ENCODE measurements at places on chromosomes 5 and 9.

GRCh38 chr9:18778846-18779245, 254.2 kb downstream of the SAXO1 start:
- DNase-seq, result no peak

- DNase-seq, result peak; percentile 94
These were observed 77.3 kb downstream of the MAMDC2 start for GRCh38 chr9:70120834-70121510.

GRCh38 chr5:179608131-179608581, 15.3 kb downstream of the HNRNPH1 start:
- DNase-seq, result no peak

DNA sequence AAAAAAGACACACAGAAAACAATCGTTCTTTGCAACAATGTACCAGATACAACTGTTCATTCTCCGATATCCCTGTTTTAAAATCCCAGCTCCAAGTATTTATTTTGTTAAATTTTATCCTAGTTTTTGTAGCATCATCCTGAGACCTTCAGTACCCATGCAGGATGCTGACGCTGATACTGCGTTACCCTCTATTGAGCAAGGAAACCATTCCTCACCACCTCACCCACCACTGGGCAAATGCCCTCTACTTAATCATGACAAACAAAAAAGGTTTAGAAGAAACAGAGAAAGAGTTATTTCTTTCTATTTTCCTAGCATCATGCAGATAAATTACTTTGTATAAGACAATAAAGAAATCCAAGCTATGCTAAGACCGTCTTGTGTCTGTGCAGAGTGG, 136.1 kb upstream of the PCA3 start:
- DNase-seq, result no peak

DNA sequence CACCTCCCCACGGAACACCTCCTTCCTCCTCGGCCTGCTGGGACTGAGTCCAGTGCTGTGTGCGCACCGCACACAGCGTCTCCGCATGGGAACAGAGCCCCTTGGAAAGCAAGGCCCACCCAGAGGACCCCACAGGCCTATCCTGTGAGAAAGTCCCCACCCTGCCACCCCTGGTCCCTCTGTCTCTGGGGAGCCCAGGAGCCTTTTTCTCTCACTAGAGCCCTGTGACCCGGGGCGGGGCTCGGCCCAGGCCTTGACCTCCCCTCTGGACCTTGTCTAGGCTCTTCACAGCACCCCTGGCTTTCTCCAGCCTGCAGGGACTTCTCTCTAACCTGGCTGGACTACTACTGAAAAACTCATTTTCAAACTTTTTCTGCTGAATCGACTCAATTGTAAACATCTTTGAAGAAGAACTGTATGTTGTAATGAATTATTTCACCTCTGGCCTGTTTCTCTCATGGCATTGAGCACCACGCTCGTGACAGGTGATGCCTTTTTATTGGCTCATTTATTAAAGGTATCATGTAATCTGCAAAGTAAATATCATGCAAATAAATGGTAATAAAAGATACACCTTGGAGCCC, 89.2 kb downstream of the IRX1 start:
- no peak for DNase-seq

- DNase-seq, result no peak
These were observed 129.1 kb downstream of the CDK5RAP2 start for GRCh38 chr9:120450916-120451315.

GRCh38 chr9:27818348-27818747, 245.1 kb upstream of the C9orf72 start:
- DNase-seq, result no peak

GRCh38 chr5:87311405-87312279, 44.0 kb downstream of the RASA1 start:
- DNase-seq, result peak; percentile 9
